ENCODE measurements at places on chromosomes 1 and 21.

DNA sequence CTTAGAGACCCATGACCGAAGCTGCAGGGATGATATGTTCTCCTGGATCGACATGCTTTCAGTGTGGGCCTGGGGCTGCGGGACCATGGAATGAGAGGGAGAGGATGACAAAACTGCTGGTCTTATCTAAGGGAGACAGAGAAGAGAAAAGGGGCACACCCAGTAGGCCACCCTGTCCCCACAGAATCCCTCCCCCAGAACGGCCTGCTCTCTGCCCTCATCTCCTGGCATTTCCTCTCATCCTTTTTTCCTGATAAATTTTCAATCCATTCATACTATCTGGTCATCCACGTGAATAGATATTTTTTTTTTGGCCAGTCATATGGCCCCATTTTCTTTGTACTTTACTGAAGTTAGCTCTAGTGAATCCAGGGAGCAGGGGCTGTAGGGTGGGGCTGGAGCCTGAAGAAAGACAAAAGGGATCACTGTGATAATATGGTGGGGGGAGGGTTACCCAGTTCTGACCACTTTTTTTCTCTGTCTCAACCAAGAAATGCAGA, at the start of gene PKLR:
Gene PKLR (minus strand): TSS at position 97 of the 500 bp plus-strand sequence. CDS start 43 bp downstream, at position 54.
- DNase-seq, result no peak
- no peaks in the 10 kb centered on the region for H3K36me3 ChIP-seq
- no peak within 1 kb of the TSS for H3K27ac ChIP-seq
- H3K4me3 ChIP-seq, result no peak within 1 kb of the TSS

GRCh38 chr1:75425001-75425650, 185.8 kb downstream of the SLC44A5 start:
- no peak for DNase-seq
- H3K4me1 ChIP-seq, result no peaks in the 10 kb centered on the region
- no peak overlapping the region for H3K4me3 ChIP-seq
- H3K27me3 ChIP-seq, result no peaks in the 10 kb centered on the region

DNA sequence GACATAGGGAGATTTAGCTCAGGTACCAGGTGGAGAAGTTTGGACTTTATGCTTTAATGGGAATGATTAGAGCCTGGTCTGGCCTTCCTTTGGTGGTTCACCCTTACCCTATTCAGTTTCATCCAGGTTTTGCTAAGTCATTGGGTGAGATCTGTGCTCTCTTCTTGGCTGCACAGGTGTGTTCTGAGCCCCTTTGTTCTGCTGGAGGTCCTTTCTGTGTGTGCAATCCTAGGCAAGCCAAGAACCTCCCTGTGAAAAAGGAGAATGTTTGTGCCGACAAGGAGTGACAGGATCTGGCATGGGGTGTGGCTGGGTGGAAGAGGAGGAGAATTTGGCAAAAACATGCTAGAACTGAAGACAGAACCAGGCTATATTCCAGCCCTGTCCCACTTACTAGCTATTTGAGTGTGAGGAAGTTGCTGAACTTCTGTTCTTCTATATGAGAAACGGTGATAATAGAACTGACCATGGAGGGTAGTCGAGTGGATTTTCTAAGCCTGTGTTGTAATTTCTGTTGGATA, 4.6 kb downstream of the GSTM5 start:
- no peaks in the 10 kb centered on the region for H3K36me3 ChIP-seq
- H3K4me1 ChIP-seq, result no peaks in the 10 kb centered on the region
- no peak for DNase-seq
- no peaks in the 10 kb centered on the region for H3K27me3 ChIP-seq
- H3K27ac ChIP-seq, result no peak overlapping the region

DNA sequence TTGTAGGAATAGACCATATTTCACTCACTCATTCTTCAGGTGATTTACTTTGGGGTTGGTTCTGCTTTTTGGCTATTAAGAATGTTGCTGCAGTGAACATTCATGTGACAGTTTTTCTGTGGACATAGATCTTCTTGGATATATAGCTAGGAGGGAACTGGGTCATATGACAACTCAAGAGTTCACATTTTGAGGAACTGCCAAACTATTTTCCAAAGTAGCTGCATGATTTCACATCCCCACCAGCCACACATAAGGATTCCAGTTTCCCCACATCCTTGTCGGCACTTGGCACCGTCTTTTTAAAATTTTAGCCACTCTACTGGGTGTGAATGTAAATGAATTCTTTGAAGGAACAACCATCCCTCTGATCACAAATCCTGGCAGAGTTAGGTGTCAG, 126.0 kb downstream of the PRDM2 start:
- no peaks in the 10 kb centered on the region for H3K4me1 ChIP-seq
- H3K36me3 ChIP-seq, result peaks cover 2% of the 10 kb centered on the region
- no peak overlapping the region for H3K27ac ChIP-seq
- no peak overlapping the region for H3K4me3 ChIP-seq
- no peak for DNase-seq
- H3K27me3 ChIP-seq, result peaks cover 3% of the 10 kb centered on the region

DNA sequence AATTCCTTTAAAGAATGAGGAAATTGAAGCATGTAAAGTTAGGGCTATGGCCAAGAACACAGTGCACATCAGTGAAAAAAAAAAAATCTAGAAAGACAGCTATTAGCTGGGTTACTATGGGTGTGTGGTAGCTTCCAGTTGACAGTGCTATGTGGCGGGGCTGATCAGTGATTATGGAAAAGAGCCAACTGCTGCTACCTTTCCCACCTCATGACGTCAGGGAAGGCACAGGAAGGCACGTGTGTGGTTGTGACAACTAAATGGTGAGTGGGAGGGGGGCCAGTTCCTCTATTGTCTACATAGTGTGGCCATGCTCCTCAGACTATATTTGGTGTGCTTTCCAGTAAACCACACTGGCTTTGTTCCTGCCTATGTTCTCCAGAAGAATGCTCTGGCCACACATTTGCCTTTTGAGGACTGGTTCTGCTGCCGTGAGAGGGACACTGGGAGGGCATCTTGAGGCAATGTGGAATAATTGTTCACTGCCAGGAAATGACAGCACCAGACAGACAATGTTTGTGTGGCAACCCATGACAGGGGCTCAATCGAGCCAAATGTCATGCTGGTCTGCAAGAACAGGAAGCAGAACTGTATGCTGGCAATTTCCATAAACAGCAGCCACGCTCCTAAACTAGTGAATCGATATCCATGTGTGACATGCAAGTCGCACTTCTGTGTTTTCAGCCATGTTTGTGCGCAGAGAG, 3.0 kb upstream of the SDE2 start:
- no peaks in the 10 kb centered on the region for H3K27me3 ChIP-seq
- no peak for DNase-seq
- H3K27ac ChIP-seq, result no peak overlapping the region

DNA sequence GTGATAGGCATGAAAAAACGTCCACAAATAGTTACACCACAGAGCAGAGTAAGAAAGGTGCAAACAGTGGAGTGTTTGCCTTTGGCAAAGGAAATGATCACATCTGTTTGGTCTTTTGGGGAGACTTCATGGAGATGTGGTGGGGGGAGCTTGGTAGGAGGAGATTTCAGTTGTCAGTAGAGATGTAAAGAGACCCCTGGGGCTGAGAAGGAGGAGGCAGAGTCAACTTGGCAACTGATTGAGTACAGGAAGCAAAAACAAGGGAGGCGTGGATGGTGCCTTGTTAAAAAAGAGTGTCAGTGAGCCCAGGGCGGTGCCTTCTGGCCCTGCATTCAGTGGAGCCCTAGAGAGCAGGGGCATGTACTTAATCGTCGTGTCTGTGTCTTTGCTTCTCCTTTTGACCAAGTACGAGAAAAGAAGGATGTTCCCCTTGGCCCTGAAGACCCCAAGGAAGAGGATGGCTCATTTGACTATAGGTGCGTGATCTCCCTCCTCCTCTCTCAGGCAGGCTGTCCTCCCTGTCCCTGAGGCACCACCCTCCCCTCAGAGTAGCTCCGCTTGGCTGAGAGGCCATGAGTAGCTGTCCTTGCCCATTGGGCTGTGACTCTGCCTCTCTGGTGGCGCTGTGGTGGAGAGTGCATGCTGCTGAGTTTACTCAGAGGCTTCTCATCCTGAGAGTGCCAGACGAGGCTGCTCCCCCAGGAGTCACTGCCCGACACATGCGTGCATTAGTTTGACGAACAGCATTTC, 30.4 kb upstream of the CNTN2 start:
- H3K27ac ChIP-seq, result no peak overlapping the region
- no peak for DNase-seq
- peak overlapping the region; percentile 31 for H3K4me3 ChIP-seq
- H3K27me3 ChIP-seq, result no peaks in the 10 kb centered on the region
- H3K36me3 ChIP-seq, result no peaks in the 10 kb centered on the region
- H3K4me1 ChIP-seq, result peaks cover 3% of the 10 kb centered on the region

Data from H9 (cell line).